ENCODE measurements at places on chromosomes 1 and 21.

- DNase-seq: no peak
These were observed 199.7 kb upstream of the ADGRL2 start for GRCh38 chr1:81600878-81601622.

- DNase-seq: no peak
These were observed 239.6 kb upstream of the SAMSN1 start for GRCh38 chr21:14785679-14786078.

GRCh38 chr21:36466061-36466511 lies 13.8 kb downstream of the CLDN14 start:
- DNase-seq: no peak

- DNase-seq: no peak
These were observed 12.5 kb upstream of the ATF3 start for GRCh38 chr1:212595787-212596714.

- DNase-seq: no peak
These were observed 268.6 kb upstream of the RGS18 start for GRCh38 chr1:191889623-191890003.

GRCh38 chr21:27450216-27450615 lies 483.3 kb upstream of the ADAMTS5 start:
- no peak for DNase-seq

DNA sequence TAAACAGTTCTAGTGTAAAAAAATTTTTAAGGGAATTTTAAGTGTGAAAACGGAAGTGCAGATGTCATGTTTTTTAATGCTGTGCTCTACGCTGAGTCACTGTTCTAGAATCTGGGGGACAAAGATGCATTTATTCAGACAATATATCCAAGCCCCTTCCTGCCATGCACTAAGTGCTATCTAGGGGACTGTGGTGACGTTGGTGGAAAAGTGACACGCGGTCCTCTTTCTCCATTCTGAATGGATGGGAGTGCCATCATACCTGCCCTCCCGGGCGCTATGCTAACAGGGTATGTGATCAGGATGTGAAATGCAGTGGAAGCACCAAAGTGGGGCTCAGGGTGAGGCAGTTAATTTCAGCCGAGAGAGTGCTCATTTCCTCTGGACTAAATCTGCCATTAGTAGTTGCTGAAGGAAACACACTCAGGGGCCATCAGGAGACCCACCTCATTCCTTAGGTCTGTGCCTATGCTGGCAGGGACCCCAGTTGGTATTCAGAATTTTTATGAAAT lies 6.6 kb downstream of the C1orf226 start:
- DNase-seq: no peak

GRCh38 chr21:39386194-39386593 lies 37.3 kb upstream of the HMGN1 start:
- no peak for DNase-seq

- no peak for DNase-seq
These were observed 462.4 kb upstream of the RGS18 start for GRCh38 chr1:191695865-191696264.

- no peak for DNase-seq
These were observed 719 bp downstream of the SOD1 start for GRCh38 chr21:31660259-31660565.

GRCh38 chr1:181149326-181150125 lies 61.0 kb downstream of the IER5 start:
- DNase-seq: no peak

DNA sequence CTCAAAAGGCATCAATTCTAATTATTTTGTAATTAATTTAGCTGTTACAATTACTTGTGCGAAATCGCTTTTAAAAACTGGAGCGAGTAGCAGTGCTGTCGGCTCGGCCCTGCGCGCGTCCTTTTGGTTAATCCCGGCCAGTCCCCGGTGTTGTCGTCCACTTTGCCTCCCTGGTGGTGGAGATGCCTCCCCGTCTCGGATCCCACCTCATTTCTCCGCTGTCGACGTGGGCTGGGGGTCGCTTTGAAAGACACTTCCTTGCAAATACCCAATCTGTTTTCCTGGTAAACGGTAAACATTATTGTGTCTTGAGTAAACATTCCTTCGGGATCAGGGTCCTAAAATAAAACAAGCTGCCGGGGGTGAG lies 3.7 kb downstream of the FOXD3 start:
- no peak for DNase-seq

DNA sequence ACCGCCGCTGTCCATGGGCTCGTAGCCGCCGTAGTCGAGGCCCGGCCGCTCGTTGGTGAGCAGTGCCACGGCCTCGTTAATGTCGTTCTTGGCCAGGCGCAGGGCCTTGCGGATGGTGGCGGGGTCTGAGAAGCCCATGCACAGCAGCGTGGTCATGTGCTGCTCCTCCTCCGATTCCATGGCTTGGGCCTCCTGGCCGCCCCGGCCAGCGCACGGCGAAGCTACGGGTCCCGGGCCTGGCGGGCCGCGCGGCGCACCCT lies 300 bp downstream of the USP24 start:
- no peak for DNase-seq

- no peak for DNase-seq
These were observed 36.7 kb downstream of the ACBD3 start for GRCh38 chr1:226149806-226150205.

DNA sequence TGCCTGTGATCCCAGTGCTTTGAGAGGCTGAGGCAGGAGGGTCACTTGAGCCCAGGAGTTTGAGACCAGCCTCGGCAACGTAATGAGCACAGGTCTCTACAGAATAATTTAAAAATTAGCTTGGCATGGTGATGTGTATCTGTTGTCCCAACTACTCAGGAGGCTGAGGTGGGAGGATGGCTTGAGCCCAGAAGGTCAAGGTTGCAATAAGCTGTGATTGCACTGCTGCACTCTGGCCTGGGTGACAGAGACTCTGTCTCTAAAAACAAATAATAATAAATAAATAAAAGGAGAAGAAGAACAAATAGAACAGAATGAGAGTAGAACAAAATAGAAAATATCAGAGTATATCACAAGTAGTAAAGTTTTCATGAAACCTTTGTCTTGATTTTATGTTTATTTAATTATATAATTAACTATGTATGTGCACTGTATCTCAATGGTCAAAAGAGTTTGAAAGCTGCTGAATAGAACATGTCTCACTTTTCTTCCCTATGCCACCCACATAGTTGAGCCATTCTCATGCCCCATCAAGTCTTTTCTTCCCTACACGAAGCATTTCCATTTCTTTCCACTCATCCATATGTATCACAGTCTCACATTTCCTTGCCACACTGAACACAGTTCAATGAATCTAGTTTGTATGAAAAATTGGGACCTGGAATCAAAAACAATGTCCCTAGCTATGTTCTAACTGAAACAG lies 22.9 kb upstream of the APOBEC4 start:
- no peak for DNase-seq

GRCh38 chr1:41811051-41811795 lies 107.5 kb downstream of the HIVEP3 start:
- DNase-seq: peak; percentile 49

GRCh38 chr21:42820616-42821465 lies 58.5 kb downstream of the WDR4 start:
- no peak for DNase-seq

- no peak for DNase-seq
These were observed 81.5 kb downstream of the OBSCN start for GRCh38 chr1:228289239-228289849.

DNA sequence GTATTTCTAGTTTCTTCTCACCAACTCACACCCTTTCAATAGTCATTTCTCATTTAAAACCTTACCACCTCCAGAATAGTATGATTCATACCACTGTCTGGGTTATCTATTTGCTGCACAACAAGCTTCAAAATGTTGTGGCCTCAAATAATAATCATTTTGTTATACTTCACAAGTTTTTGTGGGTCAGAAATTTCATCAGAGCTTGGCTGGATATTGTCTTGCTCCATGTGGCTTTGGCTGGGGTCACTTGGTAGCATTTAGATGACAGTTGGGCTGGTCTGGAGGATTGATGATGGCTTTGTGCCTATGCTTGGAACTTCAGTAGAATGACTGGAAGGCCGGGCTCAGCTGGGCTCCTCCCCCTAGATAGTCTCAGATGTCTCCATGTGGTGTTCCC lies 66.0 kb downstream of the TGFB2 start:
- DNase-seq: no peak

DNA sequence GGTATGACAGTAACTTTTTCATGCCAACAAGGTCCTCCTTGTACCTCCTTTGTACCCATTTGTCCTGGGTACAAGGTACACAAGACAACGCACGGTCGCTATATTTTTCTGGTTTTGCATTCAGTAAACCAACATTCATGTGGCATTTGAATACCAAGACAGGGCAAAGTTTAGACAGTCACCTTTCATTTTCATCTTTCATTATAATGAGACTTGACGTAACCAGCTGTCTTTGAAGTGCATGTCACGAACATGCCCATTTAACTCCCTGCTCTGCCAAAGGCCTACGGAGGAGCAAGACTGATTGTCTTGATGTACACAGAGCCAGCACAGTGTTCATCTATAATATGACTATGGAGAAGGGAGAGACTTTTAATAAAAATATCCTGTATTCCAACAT lies 91.0 kb downstream of the SETD4 start:
- DNase-seq: no peak

GRCh38 chr1:234598974-234599616 lies 10.9 kb downstream of the IRF2BP2 start:
- DNase-seq: no peak

DNA sequence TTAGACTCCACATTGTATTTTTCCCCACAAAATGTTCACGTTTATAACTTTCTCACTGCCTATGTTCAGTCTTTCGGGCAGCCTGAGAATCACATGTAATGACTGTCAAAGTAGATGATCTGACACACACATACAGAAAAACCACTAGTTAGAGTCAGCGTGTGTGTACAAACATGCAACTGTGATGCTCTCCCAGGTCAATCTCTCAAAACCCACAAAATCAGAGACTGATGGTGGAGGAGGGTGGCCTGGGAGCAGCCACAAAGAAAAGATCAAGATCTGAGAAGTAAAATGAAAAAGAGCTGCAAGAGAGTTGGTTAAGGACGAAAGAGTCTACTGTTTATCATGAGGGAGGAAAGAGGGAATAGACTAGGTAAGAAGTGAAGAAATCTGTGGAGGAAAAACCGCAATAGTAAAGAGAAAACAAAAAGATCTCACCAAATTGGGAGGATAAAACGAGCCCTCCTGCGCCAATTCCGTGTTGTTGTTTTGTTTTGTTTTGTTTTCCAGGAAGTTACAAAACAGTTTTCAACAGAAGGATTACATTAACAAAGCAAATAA lies 2.3 kb downstream of the EGLN1 start:
- no peak for DNase-seq

GRCh38 chr1:9842073-9842711 lies 18.4 kb upstream of the CLSTN1 start:
- no peak for DNase-seq

- no peak for DNase-seq
These were observed 62.8 kb downstream of the CNST start for GRCh38 chr1:246629030-246629429.

- DNase-seq: no peak
These were observed 5.0 kb downstream of the RNF11 start for GRCh38 chr1:51241119-51241518.

DNA sequence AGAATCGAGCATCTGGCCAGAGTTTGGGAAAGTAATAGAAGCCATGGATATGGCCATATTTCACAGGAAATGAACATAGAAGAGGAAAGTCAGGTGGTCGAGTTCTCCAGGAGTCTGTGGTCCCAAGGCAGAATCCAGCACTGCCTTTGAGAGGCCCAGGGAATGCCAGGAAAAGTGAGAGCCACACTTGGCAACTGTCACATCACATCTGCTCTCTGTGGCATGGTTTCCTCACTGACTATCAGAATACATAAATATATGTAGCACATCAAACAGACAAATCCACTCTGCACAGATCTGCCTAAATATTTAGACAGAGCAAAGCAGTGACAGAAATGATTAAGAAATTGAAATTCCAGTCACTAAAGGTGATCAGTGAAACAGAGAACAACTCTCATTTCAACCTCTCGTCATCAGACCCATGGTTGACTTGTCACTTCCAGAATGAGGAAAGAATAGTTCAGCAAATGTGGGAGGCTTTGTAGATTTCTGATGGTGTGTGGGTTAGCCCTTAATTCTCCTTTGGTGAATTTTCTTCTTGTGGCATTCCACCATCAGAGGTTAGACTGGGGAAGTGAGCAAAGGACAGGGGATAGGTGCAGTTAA lies 58.8 kb upstream of the MAN1A2 start:
- no peak for DNase-seq

DNA sequence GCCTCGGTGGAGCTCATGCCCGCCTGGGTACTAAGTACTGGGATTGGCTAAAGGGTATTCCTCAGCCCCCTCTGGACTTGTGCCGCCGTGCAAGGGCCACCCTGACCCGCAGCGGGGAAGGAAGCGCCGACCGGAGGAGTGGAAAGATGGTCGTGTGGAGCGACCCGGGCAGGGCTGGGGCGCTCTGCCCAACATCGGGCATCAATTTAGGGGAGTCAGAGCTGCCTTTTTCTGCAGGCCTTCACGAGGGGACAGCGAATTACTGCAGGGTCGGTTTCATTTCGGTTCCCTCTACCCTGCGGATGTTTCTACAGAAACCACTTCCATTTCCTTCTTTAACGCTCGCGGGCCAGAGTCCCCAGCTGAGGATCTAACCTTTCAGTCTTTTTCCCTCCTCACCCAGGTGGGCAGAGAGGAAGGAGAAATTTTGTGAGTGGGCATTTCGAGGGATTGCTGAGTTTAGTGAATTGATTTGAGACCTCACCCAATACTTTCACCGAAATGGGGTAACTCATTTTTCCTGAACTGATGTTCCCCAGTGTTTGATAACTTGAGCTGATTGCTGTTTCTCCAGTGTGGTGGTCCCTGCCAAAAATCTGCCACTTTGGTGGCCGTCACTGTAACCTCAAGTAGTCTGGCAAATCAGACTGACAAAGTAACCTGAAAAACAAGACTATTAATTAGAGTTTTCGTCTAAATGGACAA lies 1.1 kb downstream of the TOR1AIP1 start:
- DNase-seq: peak; percentile 4

DNA sequence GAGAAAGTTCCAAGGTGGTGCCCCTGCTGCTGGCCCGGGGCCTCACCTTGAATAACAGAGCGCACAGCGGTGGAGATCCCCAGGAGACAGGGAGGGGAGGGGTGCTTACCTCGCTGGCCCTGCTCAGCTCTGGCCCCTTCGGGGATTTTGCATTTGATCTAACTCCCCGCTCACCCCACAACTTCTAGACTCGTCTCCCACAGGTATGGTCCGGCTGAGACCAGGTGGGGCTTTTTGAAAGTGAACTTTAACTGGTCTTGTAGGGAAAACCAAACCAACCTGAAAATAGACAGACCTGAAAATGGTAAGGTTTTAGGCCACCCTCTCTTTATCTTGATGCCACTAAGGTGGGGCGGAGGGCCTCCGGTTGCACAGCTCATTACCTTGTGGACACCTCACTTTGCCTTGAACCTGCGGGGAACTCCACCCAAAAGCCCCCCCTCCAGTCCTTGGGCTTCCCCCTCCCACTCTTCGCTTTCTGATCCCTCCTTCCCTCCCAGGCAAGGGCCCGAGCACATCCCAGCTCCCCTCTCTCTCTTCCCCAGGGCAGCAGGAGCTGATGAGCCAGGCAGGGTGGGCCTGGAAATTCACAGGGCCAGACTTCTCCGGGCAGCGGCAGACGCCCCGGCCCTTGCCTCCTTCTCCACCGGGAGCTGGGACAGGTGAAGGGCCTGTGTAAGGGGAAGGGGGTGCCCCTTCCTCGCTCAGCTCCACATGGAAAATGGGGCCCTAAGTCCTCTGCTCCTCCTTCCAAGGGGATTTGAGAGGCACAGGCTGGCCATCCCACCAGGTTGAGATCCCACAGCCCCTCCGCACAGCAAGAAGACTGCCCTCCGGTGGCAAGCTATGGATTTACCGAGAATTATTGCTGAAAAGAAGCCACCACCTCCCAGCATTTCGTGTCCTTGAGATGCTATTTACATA lies 16.1 kb downstream of the TNFRSF8 start:
- no peak for DNase-seq
